ENCODE measurements at places on chromosomes 7 and 10.

DNA sequence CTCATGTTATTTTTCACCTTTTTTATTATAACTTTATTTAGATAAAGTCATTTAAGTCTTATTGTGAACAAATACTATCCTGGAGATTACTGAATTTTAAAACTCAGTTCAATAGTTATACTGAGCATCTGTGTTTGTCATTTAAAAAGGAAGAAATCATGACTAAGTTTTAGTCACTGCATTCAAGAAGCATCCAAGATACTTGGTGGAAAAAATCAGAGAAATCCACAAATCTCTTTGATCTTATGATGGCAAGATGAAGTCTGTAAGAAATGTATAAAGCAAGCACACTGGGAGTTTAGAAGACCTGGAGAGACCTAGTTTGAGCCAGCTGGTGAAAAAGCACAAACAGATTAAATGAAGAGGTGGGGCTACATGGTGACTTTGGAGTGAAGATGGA is 529.8 kb upstream of the IGFBP3 start:
- DNase-seq, result no peak

DNA sequence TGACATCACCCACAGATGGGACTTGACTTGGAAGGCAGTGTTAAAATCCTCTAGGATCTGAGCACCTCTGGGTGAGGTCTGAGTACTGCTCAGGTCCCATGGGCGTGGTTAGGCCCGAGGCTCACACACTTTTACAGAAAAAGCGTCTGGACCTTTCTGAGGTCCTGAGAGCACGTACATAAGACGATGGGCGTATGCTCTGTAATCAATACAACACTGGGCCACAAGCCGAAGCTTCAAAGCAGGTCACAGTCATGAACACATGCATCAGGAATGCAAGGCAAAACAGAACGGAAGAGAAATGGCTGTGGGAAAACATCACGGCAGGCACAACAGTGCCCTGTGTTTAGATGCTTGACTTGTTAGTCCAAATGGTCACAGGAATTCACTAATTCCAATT is 112.2 kb downstream of the LARP4B start:
- DNase-seq, result no peak

GRCh38 chr10:96441322-96441885 is 72.3 kb downstream of the TLL2 start:
- peak; percentile 28 for DNase-seq

DNA sequence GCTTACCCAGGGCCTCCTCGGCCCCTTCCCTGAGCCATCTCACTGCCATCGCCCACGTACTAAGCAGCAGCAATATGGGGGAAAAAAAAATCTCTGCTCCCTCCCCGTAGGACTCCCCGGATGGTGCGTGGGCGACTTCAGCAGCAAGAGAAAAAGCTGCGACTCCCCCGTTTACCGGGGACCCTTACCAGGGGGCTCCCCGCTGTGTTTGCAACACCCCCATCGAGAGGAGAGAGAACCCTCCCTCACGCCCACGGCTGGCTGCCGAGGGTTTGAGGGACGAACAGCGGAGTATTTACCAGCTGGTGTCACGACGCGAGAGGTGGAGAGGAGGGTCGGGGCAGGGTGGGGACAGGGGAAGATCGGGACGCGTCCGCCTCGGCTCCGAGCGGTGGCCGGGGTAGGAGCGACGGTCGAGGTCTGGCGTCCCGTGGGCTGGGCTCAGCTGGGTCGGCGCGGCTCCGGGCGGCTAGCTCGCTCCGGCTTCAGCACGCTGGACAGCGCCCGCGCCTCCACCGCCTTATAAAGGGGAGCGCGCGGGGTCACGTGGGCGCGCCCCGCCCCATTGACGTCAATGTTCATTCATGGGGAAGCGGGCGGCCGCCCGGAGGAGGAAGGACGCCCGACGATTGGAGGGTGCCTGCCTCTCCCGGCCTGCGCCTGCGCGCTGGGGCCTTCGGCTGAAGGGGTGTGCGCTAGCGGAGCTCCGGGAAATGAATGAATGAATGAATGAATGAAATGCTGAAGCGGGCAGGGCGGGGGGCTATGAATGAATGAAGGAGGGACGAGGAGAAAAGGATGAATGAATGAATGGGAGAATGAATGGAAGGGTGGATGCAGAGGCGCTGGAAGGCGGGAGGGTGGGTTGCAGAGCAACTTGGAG is at the start of gene VGF:
Gene VGF (minus strand): TSS at position 495 of the 883 bp plus-strand sequence. CDS start 726 bp downstream, outside the sequence.
- peak; percentile 99 for DNase-seq

DNA sequence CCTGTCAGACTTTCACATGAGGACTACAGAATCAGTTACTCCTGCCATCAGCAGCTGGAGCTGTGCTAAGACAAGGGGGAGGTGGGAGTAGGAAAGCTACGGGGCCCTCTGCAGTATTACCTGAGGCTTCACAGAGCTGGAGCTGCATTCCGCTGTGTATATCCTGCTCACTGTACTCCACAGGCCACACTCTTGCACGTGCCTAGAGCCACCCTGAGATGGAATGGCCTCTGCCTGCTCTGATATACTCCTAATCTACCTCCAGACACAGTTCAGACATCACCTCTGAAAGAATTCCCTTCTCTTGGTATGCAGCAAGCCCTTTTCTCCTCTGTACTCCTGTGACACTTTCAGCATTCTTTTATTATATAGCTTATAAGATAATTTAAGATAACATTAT is 34.8 kb downstream of the TRDMT1 start:
- DNase-seq, result no peak

GRCh38 chr10:5404208-5405041 is at the start of gene TUBAL3:
TSS of gene TUBAL3 (minus strand) at chr10:5404828. CDS start at chr10:5404792, 36 bp downstream.
- no peak for DNase-seq

DNA sequence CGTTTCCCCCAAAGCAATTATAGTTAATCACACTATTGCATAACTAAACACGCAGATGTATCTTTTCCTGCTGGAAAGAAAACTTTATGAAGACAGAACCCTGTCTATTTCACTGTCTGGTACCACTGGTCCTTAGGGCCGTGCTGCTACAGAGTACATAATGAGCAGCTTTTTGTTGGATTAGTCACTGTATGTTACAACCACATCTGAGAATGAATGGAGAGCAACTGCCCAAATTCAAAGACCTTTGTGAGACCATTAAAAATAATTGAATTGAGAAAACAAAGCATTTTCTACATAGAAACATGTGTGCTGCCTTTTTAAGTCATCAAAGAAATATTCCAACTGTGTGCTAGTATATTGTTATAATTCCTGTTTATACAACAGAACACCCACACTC is 111.3 kb upstream of the SORCS1 start:
- DNase-seq, result no peak

DNA sequence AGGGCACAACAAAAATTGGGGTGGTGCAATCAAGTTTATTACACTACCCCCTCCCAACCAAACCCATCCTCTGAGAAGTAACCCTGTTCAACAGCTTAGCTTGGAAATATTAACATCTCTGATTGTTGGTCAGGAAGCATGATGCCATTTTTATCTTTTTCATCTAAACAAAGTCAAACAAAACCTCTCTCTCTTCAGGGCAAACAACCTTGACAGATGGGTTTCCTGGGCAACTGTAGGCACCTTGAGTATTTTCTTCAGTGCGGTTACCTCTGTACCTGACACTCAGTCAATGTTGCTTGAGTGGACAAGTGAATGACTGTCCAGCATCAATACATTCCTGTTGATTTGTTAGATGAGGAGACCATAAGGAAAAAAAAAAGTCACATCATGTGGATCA is 183.6 kb downstream of the NRP1 start:
- no peak for DNase-seq

DNA sequence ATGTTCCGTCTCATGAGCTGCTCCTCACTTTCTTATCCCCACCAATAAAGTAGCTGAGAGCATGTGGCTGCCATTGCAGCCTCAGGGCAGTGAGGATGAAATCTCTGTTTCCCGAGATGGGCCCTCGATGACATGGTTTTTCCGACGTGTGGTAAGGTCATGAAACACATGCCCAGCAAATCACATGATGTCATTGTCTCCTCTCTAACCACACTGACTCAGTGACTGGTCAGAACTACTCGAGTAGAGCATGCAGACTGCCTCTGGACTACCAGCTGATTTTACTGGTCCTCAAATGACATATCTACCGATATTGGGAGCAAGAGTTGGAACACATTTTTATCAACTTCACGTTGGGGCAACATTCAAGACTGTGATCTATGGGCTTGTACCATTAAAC is 786.1 kb downstream of the CNTNAP2 start:
- no peak for DNase-seq

DNA sequence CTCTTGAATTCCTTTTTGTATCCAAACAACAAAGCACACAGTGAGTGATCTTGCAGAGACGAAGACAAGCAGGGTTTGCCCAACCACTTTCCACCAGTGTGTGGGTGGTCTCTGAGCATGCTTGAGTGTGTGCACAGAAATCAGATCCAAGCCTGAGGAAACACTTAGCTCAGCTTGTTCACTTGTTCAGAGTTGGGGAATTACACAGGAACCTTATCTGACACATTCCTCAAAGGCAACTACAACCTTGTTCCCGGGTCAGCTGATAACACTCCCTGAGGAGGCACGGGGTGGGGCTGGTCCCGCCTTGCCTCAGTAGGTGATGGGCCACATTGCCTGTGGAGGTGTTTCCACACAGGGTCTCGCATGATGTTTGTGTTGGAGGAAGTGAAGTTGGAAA is 216.9 kb downstream of the DYNC1I1 start:
- DNase-seq, result peak; percentile 34

DNA sequence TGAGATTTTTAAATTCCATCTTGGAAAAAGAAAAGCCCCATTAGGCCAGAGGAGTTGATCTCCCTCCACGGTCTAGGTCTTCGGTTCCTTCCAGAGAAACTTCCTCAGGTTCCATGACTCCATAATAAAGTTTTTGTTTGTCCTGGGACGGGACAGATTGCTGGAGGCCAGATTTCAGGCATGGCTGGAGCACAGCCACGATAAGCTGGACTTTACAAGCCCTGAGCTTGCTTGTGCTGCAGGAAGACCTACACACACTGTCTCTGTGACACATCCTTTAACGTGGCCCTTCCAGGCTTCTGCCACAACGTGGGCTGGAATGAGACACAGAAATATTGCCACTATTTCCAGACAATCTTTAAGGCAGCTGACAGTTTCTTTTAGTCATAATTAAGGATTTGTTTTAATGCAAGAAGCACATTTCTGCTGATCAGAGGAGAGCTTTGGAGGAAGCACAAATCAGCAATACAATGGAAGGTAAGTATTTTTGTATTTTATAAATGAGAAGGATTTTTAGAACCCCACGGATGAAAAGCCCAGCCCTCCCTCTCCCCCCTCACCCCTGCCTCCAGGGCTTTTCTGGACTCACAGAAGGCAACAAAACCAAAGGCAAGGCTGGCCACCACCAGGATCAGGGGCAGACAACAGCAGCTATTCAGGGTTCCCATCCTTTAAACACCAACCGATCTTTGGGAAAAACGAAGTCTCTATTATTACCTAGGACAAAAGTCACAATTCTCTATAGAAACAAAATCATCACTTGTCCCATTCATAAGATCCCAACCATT is 6.5 kb downstream of the CTBP2 start:
- no peak for DNase-seq

DNA sequence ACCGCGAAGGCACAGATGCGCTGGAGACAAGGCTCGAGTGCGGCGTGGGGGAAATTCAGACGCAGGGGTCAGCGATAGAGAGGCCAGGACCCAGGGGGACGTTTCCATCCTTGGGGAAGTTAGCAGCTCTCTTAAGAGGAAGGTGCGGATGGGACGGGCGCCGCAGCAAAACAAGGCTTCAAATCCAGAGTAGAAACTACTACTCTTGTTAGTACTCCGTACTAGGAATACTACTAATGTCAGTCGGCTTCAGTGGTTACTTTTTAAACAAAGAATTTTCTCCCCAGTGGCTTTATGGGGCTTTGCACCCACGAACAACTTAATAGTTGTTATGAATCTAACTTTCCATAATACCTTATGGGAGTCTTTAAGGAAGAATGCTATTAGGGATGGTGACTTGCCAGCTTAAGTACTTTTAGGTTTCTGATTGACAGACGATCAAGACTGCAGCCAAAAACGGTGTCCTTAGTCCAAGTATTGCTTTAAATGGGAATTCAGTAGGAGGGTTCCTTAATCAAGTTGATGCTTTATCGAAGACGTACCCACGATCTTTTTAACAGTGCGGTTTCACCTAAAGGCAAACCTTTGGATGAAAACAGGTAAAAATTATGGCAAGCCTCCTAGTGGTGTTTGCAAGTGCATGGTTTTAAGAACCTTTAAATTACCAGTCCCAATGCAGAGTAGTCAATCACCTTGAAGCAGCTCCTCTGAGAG is 812 bp upstream of the IDE start:
- peak; percentile 6 for DNase-seq

GRCh38 chr7:28029051-28029450 is 151.5 kb downstream of the JAZF1 start:
- no peak for DNase-seq

DNA sequence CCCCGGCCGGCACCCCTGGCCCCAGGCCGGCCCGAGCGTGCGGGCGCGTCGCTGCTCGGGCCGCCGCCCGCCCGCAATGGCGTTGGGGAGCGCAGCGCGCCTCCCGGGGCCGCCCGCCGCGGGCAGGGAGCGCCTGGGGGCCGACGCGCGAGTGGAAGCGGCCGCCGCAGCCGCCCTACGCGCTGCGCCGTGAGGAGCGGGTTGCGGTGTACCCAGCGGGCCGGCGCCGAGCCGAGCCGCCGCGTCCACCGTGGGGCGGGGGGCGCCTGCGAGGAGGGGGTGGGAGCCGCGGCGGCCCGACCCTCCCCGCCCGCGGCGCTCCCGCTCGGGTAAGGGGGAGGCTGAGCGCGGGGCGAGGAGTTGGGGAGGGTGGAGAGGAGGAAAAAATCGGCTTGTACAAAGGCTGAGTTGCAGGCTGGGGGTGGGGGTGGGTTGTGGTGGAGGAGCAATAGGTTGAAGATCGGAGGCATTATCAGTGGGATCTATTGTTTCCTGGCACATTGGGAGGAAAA is 473 bp downstream of the PPP1R9A start:
- DNase-seq, result peak; percentile 80

DNA sequence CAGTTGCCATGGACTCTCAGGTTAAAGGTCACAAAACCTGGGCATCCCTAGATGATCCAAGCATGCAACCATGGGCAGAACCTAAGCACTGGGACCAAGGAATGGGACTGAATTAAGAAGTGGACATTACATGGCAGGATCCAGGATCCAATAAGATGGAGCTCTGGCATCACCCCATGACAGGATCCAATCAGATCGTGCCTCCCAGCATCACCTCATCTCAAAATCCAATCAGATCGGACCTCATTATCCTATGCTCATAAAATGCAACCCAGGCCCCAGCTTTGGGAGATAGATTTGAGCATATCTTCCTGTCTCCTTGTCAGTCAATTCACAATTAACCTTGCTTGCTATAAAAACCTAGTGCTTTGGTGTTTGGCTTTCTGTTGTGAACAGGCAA is 616.1 kb downstream of the PARD3 start:
- DNase-seq, result no peak

- no peak for DNase-seq
These were observed 187.0 kb downstream of the MAD1L1 start for GRCh38 chr7:2045559-2046405.

GRCh38 chr7:99112097-99112496 is 31.8 kb downstream of the SMURF1 start:
- DNase-seq, result no peak

DNA sequence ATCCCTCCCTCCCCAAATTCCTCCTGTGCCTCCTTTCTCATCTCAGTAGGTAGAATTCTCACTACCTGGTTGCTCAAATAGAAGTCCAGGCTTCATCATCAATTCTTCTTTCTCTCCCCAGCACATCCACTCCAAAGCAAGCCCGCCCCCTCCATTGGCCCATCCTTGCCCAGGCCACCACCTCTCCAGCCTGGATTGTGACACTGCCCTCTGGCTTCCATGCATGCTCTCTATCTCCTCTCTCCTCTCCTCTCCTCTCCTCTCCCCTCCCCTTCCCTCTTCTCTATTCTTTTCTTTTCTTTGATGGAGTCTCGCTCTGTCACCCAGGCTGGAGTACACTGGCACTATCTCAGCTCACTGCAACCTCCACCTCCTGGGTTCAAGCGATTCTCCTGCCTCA is 144.9 kb downstream of the UBE2H start:
- no peak for DNase-seq

All from neural progenitor cell (in vitro differentiated cells).